ENCODE measurements at places on chromosomes 16 and 17.

DNA sequence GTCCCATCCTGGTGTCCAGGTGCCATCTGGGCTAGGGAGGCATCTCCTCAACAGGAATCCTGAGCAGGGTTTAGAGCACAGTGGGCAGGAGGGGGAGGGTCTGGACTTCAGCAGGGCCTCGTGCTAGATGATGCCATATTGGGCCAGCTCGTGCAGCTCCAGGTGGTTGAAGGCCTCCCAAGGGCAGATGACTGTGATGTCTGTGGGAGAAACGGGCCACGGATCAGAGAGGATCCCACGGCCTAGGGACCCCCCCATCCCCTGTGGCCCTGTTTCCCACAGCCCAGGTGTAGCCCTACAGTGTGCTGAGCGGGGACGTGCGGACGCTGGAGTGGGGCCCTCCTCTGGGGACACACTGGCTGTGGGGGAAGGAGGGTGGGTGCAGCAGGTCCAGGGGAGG, 5.4 kb downstream of the PDE6G start:
- DNase-seq = no peak

GRCh38 chr17:49676276-49676868, 1.5 kb downstream of the SPOP start:
- no peak for DNase-seq

GRCh38 chr17:79707931-79708891, 22.5 kb upstream of the ENPP7 start:
- DNase-seq = no peak

DNA sequence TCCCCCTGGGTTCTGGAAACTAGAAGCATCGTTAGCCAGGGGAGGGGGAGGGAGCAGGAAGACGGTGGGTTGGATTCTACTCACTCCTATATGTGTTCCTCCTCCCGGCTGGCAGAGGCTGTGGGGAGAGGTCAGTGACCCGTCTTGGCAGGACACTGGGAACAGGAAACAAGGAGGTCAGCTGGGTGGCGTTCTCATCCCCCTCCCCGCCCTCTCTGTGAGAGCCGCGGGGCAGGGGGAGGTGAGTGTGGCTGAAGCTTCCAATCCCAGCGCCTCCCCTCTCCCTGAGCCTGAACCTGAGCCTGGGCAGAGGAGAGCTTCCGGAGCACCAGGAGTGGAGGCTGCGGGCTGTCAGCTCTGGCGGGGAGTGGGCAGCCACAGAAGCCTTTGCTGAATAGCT, 12.5 kb downstream of the GPRC5C start:
- DNase-seq = no peak

DNA sequence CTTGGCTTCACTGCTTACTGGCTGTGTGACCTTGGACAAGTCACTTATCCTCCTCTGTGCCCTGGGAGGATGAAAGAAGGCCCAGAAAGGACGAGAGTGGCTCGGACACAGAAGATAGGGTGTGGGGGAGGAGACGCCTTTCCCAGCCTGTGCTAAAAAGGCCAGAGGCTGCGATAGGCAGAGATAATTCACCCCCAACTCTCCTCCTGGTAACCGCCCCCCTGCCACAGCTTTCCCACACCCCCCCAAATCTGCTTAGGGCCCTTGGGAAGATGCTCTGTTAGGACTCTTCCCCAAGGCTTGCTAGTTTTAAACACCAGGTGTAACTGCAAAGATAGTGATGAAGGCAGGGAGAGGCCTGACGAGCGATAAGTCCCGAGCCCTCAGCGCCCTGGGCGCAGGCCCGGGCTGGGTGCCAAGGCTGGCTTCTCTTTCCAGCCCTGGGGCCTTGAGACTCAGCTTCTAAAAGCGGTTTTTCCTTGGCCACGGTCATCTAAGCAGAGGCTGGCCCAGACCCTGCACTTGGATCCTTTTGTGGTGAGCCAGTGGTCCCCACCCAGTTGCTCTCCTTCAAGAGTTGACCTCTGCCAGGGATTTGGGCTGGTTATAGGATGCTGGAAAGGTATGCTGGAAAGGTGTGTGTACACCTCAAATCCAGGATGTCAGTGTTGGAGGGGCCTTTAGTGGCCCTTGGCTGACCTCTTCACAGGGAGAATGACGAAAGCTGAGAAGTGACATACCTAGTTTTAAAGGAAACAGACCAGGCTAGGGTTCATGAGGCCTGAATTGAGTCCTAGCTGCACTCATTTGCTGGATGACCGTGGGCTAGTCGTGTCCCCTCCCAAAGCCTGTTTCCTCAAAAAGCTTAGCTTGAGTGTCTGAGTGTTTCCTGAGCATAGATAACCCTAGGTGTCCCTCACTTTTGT, 3.4 kb upstream of the PPP1R9B start:
- DNase-seq = no peak

GRCh38 chr17:43085474-43085873, 39.7 kb downstream of the BRCA1 start:
- no peak for DNase-seq

- DNase-seq = no peak
Measured at GRCh38 chr16:46839986-46840443, 9.0 kb upstream of the C16orf87 start.

DNA sequence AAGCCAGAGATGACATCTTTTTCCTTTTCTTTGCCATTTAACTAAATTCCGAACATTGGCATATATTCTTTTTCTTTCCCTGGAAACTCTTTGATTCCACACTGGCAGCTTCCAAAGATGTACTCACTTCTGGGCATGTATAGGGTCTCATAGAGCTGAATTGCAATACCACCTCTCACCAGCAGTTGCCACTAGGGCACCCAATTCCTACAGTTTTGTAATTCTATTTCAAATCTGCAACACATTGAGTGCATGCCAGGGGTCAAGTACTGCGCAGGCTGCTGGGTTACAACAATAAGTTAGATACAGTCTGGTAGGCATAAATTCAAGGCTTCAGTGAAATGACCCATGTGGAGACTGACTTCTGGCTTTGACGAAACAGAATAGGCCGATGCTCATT, 208.8 kb upstream of the NLRP1 start:
- no peak for DNase-seq

GRCh38 chr17:76394166-76394565, 9.8 kb downstream of the SPHK1 start:
- DNase-seq = no peak

DNA sequence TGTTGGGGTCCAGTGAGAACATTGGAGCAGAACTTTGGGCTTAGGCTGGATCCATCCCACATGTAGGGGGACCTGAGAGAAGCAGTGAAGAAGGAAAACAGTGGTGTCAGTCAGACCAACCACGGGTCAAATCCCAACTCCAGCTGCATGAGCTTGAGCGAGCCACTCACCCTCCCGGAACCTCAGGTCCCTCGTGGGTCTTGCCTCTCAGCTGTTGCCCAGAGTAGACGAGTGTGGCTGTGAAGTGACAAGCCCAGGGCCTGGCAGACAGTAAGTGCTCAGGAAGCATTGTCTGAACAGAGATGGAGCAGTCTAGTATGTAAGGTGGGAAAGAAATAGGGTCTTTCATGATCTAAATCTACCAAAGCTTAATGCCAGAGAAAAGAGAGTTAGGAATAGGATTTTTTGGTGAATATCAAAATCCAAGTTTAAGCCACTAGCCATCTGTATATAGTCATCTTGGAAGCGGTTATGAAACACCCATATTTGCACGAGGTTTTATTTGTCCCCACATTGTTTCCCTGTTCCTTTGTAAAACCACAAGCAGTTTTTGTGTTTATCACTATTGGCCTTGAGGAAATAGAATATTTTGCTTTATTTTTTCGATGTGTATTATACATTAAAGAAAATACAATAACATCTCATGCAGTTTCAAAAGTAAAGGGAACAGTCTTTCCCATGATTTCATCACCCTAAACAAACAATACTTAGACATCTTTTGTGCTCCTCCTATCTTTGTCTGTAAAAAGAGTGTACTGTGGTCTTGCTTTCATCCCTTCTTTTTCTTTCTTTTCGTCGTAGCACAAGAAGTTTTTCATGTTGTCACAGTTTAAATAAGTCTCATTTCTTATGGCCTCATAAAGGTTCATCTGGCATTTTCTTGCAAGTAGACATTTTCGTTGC, 112.0 kb downstream of the CLEC16A start:
- no peak for DNase-seq

- no peak for DNase-seq
Measured at GRCh38 chr16:72723781-72724180, 324.1 kb downstream of the ZFHX3 start.

GRCh38 chr16:29668267-29668666, 5.2 kb downstream of the SPN start:
- DNase-seq = no peak

DNA sequence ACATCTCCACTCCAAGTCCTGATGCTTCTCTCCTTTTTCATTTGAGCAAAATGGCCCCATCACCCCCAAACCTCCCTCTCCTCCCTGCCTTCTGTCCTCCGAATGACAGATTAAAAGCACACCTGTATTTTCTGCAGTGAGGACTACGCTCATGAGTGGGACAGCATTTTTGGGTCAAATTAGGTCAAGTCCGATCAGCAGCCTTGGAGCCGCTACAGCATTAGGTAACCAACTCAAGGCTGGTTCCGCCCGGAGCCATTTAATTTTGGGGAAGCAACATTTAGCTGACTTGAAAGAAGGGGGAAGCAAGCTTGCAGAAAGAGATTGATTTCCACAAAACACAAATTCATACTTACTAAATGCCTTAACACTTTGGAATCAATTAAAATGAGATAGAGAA, 324.1 kb upstream of the CDH5 start:
- DNase-seq = no peak

GRCh38 chr16:26464576-26465266, 602.0 kb upstream of the C16orf82 start:
- DNase-seq = no peak

GRCh38 chr17:72861811-72862210, 230.7 kb downstream of the SLC39A11 start:
- DNase-seq = no peak

DNA sequence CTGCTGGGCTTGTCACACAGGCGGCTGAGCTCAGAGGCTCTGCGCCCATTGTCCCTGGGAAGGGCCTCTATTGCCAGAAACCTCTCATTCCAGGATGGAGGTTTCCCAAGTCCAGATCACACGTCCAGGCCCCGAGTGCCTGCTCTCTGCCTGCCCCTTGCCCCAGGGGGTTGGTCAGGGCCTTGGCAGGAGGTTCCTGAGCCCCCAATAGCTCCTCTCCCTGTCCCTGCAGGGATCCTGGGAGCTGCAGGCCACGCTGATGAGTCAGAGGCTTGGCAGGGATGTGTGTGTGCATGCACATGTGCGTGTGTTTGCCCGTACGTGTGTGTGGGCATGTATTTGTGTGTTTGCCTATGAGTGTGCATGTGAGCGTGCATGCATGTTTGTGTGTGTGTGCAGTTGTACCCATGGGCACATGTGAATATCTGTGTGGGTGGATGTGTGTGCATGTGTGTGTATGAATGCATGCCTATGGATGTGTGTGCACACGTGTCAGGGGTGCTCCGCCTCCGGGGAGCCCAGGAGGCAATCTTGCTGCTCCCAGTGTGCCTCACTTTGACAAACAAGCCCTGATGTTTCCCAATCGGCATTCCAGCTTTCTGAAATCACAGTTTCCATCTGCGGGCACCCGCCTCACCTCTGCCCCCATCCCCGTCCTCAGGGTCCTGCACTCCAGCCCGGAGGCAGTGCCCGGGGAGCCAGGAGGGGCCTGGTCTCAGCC, 98.4 kb upstream of the GSE1 start:
- no peak for DNase-seq
